Spleen (tissue), 13 donors: ENCODE measurements at places on chromosomes 2 and 18.
A peak's percentile ranks its signal among the peaks of the same experiment; 100 is the strongest.

- no peak for DNase-seq
Observed at GRCh38 chr2:71609441-71609840, 156.1 kb downstream of the DYSF start.

GRCh38 chr2:177165721-177166711 lies 46.6 kb upstream of the HNRNPA3 start:
- DNase-seq: no peak

GRCh38 chr2:65343386-65343785 lies 89.0 kb downstream of the SPRED2 start:
- DNase-seq: no peak

DNA sequence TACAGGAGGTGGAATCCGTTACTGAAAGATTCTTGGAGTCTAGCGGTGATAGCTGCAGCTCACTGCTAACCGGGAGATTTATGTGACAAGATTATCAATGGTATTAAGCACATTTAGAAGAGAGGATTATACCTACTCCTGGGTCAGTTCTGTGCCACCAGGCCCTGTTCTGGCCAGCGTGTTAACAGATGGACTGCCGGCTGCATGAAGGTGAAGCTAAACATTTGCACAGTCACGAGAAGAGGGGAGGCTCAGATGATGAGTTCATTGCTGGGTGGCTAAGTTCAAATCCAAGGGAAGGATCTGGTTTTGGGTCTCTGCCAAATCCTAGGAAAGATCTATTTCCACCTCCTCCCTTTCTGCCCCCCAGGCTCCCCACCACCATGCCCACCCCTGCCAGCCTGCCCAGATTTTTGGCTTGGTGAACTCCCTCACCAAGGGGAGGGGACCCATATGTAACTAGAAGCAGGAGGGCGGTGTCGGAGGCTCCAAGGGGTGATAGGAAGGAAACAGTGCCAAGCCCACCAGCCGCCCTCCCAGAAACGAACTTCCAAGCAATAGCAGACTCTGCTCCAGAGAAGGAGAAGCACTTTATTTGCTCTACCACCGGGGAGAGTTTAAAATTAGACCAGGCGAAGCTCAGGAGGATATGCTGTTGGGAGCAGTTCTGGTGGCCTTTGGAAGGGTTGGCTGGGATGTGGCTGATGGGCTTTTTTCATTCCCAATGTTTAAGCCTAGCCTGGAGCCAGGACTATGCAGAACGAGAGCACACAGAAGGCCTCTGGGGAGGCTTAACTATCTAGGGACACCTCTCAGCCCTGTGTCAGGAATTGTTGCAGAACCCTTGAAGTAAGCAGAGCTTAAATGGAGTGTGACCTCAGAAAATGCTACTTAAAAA lies 200.5 kb downstream of the KLHL29 start:
- DNase-seq: peak; percentile 65

- DNase-seq: no peak
Observed at GRCh38 chr18:70666936-70667335, 378.1 kb downstream of the SOCS6 start.

GRCh38 chr2:107775211-107775610 lies 51.5 kb upstream of the RGPD4 start:
- no peak for DNase-seq

GRCh38 chr2:176544557-176544956 lies 275.3 kb downstream of the MTX2 start:
- DNase-seq: no peak

DNA sequence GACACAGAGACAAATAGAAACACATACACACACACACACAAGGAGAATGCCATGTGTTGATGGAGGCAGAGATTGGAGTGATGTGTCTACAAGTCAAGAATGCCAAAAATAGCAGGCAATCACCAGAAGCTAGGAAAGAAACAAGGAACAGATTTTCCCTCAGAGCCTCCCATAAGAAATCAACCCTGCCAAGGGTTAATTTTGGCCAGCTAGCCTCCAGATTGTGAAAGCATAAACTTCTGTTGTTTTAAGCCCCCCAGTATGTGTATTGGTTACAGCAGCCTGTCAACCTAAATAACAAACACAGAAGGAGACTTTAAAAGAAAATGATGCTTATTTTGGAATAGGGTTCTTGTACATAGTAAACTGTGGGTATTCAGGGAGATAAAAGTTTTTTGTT lies 5.6 kb upstream of the STK39 start:
- no peak for DNase-seq

DNA sequence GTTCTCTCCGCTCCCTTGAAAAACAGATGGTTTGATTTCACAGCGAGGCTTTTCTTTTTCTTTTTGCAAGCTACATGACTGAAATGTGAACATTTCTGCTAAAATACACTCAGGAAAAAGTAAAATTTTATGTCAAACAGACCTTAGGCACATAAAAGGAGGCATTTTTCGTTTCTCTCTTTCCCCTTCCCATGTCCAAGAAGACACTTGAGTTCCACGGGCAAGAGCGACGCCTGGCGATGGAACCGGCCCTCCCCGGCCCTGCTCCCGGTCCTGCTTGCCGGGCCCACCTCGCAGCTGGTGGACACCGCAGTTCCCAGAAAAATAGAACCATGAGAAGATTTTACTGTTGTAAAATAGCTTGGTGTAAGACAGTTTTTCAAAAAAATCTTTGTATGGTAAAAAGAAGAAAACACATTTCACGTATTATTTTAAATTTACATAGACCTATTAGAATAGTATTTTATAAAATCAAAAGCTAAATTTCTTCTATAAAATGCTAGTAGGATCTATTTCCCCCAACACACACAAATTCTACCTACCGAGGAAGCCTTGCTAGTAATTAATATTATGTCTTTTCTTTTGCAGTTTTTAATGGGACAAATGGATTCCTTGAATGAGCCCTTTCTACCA lies 2.3 kb upstream of the ALKAL2 start:
- DNase-seq: peak; percentile 86
